ENCODE measurements at places on chromosomes 5 and 9. TPM values are rescaled to one million over a fixed set of nuclear protein-coding genes. Genes with fewer than 3 reads are reported as not detected.

GRCh38 chr9:132094314-132094791 lies 14.7 kb upstream of the MED27 start:
- peak; percentile 91 for DNase-seq

EQTN gene
- not detected for total RNA-seq

DNA sequence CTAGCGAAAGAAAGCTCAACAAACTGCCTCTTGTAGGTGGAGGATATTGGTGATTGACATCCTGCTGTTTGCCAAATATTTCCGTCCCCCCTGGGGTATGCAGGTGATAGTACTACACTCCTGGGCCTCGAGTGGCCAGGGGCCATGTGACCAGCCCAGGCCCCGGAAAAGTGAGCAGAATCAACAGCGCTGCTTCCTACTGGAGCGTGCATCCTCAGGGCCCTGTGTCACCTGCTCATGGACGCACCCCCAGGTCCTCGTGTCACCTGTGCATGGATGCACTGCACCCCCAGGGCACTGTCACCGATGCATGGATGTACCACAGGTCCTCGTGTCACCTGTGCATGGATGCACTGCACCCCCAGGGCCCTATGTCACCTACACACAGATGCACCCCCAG lies 43.8 kb downstream of the ADAMTS16 start:
- no peak for DNase-seq

DNA sequence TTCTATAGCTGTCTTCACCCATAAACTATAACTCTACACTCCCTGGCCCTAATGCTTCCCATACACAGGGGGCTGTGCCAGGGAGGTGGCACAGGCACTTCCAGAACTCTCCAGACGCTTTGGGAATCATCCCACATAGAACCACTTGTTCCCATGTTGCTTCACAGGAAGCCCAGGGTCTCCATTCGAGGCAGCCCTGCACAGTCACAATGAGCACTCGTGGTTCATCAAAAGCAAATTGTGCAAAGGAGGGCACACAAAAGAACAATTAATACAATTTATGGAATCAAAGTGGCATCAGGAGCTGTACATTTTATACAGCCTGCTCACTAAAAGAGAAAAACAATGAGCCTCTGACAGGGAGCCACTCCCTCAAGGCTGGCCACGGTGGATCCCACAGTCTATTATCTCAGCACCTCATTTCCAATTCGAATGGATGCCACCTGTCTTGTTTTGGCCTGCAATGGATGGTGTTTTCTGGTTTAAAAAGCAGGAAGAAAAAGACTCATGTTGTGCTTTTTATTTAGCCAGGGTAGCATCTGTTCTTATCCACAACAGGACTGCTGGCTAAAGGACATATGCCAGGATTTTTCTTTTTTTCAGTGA lies 354.8 kb downstream of the ENC1 start:
- no peak for DNase-seq

GRCh38 chr5:178423901-178424809 lies 166.0 kb downstream of the COL23A1 start:
- no peak for DNase-seq

DNA sequence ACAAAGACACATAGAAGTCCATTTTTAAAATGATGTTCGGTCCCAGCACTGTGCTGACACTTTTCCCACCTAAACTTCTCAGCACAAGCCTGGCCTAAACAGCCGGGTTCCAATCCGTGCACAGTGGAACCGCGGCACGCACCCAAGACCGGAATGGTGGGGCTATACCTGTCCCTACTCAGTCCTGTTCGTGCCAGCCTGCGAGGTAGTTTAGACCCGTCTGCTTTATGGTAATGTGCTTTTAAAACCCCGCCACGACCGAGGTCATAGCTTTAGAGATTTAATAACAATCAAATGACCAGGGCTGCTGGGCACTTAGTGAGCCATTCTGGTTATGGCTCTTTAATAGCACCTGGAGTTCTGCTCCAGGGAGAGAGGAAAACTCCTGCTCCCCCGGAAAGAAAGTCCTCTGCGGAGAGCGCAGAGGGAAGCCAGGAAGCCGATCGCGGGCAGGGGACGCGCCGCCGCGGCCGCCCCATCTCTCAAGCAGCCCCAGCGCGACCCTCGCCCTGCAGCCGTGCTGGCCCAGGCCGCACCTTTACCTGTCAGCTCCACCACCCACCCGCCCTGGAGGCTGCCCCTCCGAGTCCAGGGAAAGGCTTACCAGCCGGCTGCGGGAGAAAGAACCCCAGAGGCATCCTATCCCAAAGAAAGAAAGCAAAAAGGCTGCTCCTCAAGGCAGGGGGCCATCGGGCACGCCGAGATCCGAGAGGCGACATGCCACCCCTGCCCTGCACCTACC lies 511 bp downstream of the ARL15 start:
- peak; percentile 37 for DNase-seq

ZDHHC11 gene
- total RNA-seq: 5.3 TPM

DNA sequence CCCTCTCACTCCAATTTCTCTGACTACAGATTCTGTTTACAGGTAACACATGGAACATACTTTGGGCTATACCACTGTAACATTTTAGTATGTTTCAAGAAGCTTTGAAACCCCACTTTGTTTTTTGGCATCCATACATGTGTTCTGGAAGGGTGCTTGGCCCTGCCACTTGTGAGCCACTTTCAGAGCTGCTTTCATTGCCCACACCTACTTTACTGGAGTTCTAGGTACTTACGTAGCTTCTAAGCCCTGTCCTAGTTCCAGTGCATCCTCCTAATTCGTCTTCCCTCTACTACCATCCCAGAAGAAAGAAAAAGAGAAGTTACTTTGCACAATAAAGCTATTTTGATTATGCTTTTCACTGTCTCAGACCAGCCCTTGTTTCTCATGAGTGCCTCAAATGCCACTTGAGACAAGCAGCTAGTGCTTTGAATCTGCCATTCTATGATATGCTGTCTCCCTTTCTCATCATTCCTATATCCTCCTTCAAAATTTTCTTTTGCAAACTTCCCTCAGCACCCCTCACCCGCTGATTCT lies 26.5 kb upstream of the C5orf47 start:
- DNase-seq: no peak

UBE2D2 gene
- 83.2 TPM for total RNA-seq

- DNase-seq: no peak
These were observed 9.8 kb upstream of the COL15A1 start for GRCh38 chr9:98933890-98934289.

BRIX1 gene
- total RNA-seq: 90.4 TPM

NTRK2 gene
- not detected for total RNA-seq

GRCh38 chr9:133842174-133842573 lies 104.0 kb upstream of the SARDH start:
- DNase-seq: no peak

PCDHB13 gene
- total RNA-seq: not detected

DNA sequence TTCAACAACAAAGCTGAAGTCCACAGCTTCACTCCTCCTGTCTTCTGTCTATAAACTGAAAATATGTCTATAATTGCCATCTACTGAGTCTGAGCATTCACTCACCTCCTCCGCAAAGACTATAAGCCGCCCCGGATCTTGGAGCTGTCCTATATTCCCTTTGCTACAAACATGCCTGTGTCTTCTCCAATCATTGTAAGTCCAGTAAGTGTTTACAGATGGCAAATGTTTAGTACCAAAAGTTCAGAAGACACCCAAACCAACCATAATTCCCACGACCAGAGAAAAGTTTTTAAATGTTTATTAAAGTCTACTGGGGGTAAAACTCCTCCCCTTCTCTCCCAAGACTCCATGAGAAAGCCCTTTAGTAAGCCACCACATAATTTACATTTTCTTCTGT lies 80.9 kb downstream of the EBF1 start:
- no peak for DNase-seq

- DNase-seq: no peak
These were observed 6.1 kb upstream of the ZNF79 start for GRCh38 chr9:127418037-127418471.

FAM151B gene
- 0.27 TPM for total RNA-seq

- no peak for DNase-seq
These were observed 47.2 kb upstream of the CXCL14 start for GRCh38 chr5:135625961-135626360.

FOXD4L3 gene
- not detected for total RNA-seq
